ENCODE measurements at places on chromosomes 2 and 18.

DNA sequence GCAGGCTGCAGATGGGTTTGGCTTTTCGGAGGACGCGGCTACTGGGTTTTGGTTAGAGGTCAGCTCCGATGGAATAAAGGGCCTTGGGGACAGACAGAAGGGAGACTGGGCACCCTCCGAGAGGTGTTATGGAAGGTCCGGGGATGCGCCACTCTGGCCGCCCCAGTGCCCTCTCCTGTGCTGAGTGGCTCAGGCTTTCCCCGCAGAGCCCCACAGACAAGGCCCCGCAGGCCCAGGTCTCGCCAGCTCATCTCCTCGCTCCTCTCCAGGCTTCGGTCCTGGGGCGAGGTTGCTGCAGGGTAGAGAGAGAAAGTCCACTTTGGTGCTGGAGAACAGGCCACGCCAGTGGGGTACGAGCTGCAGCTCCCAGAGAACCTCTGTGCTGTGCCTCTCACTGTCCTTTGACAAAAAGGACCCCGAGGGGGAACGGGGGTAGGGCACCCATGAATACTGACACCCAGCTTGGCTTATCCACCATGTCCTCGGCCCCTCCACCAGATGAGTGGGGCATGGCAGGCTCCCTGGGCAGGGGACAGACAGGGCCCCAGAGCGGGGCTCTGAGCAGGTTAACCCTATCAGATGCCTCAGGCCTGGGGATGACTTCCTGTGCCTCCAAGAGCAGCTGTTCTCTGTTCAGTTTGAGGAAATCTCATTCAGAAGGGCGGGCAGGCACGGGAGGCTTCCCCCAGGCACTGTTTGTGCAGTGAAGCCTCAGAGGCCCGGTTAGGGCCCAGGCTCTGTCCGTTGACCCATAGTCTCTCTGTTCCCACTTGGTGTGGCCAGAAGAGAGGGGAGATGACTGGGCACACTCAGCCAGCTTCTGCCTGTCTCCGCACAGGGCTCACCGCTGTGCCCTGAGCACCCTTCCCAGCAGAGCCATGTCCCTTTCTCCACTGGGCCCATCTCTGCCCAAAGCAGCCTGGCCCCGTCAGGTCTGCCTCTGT is 15.7 kb upstream of the CNNM3 start:
- no peak for DNase-seq

GRCh38 chr2:34371711-34372110 is 772.6 kb upstream of the FAM98A start:
- DNase-seq = no peak

DNA sequence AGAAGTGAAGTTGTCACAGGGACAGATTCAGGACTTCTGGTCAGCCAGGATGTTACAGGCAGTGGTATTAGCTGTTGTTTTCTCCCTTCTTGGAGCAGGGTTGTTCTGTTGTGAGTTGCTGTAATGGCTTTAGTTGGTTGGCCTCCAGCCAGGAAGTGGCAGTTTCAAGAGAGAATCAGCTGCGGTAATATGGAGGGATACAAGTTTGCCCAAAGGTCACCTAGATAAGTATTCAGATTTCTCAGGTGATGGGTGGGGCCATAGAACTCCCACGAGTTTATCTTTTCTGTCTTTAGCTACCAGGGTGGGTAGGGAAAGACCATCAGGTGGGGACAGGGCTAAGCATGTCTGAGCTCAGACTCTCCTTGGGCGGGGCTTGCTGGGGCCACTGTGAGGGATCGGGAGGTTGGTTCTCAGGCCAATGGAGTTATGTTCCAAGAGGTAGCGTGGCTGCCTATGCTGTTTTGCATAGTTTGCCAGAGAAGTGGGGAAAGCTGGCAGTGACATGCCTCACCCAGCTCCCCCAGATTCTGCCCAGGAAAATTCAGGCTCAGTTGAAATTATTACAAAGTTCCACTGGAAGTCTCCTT is 640.4 kb upstream of the CHAC2 start:
- no peak for DNase-seq

- peak; percentile 43 for DNase-seq
Measured at GRCh38 chr2:99198103-99198841, 17.3 kb downstream of the MRPL30 start.

GRCh38 chr2:217489145-217489960 is 513.4 kb downstream of the TNS1 start:
- no peak for DNase-seq

GRCh38 chr2:72173640-72174321 is 26.1 kb upstream of the CYP26B1 start:
- no peak for DNase-seq

DNA sequence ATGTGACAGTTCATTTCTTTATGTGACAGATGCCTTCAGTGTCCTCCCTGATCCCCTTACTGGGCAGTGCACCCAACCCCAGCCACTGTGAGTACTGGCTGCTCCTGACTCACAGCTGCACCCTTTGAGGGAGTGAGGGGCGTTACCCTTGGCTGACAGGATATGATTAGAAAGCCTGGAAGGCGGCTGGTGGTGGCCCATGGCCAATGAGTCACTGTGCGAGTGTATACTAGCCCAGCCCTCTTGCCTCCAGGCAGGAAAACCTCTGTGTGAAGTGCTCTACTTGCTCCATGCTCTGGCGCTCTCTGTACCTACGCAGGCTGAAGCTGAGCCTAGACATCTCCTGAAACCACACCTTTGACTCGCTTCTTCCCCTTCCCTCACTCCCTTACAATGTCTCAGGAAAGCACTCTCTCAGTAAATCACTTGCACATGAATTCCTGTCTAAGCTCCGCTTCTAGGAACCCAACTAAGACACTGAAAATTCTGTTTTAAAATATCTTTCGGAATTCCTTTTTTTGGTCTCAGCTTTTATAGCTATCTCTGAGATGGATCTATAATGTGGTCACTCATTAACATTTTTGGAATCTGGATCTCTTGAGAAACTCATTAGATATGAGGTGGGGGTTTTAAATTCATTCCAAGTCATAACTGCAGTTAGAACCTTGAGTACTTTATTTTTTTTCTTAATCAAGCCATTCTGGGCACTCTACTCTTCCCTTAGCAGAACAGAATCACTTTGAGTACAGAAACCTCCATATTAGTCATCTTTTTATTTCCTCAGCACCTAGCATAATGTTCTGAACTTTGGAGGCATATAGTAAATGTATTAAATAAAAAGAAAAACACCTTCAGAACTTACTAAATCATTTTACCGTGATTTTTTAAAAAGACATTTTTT is 25.3 kb upstream of the STAM2 start:
- DNase-seq = peak; percentile 37

DNA sequence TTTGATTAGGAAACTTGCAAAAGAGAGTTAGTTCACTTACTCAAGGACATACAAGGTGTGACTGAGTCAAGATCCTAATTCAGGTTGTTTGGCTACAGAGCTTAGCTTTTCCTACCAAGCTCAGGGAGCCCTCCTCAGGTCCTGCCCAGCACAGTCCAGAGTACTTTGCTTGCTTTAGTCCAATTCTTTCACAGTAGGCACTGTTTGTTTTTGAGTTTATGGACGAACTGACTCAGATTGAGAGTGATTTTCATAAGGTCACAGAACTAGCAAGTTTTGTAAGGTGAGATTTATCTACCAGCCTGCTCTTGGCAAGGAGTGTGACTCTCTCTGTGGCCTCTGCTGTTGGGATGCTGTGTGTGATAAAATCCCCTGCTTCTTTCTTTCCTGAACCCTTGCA is 310.5 kb downstream of the PTPRM start:
- peak; percentile 4 for DNase-seq

GRCh38 chr2:102664471-102664909 is 45.1 kb downstream of the SLC9A2 start:
- no peak for DNase-seq

- DNase-seq = no peak
Measured at GRCh38 chr2:47735912-47736311, 47.0 kb upstream of the MSH6 start.

DNA sequence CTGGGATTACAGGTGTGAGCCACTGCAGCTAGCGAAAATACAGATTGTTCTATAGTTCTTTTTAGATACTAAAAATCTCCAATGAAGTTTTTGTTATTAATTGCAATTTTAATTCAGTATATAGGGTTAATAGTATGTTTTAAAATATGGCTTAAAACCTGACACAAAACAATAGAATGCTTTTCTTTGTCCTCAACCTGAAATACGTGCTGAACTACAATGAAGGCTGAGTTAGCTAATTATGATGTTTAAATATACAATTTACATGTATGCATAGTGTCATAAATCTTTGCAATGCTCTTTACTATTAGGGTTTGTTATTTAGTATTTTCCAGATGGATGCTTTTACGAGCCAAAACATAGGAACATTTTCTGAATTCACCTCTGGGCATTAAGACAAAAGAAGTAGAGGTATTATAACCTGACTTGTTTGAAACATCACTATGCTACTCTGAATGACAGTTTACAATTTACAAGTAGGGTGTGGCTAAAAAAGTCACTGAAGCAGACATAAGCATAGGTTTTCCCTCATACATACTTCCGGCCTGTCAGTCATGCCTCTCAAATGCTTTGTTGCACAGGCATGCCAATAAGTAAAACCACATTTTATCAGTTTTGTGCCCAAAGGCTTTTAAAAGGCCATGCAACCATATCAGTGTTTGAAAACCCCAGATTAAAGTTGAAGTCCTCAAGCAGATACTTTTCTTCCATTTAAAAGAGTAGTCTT is 168.3 kb downstream of the OTX1 start:
- DNase-seq = no peak

DNA sequence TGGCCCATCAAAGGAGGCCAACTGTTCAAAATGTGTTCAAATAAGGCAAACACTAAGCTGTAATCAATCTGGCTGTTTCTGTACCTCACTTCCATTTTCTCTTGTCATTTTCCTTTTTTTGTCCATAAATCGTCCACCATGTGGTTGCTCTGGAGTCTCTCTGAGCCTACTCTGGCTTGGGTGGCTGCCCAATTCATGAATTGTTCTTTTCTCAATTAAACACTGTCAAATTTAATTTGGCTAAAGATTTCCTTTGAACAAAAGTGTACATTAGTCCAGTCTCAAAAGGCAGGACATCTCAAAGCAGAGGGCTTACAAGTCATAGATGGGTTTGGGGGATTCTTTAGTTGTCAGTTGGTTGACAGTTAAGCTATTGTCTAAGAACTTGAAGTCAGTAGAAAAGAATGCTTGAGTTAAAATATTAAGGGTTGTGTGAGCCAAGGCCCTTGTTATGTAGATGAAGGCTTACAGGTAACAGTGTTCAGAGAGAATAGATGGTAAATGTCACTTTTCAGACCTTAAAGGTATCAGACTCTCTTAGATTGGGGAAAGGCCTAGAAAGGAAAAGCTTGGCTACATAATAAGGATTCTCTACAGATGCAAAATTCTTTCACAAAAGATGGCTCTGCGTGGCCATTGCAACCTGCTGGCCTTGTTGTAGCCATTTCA is 831.2 kb upstream of the CDH2 start:
- no peak for DNase-seq

DNA sequence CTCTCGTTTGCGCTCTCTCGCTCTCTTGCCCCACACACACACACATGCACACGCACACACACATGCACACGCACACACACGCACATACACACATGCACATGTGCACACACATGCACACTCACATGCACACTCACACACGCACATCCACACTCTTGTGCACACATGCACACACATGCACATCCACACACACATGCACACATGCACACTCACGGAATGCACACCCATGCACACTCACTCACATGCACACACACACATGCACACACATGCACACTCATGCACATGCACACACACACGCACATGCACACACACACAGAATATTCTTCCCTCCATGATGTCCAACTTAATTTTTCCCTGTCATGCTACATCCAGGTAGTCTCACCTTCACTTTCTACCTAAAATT is 360.1 kb downstream of the DCC start:
- DNase-seq = no peak

DNA sequence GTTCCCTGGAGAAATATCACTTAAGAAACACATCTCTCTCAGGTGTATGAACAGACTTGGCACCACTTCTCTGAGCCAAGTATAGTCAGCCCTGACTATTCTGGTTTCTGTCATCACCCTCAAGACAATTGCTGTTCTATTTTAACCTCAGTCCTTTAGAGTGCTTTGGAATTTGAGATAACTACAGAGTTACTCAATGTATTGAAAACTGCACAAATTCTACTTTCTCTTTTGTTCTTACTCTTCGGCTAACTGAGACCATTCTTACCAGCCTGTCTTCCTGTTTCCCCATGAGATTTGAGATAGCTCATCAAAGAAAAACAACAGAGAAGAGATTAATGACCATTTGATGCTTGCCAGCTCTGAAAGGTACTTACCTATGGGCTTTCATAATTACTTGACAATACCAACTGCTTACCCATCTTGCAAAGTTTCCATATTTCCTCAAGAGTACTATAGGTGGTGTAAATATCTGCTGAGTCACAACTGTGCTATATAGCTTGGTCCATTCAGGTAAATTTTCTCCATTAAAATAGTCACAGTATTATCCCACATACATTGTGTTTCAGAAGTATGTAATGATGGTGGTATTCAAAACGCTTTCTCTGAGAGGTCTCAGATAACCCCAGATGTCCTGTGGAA is 467.5 kb upstream of the CHST9 start:
- no peak for DNase-seq

- DNase-seq = no peak
Measured at GRCh38 chr2:234027641-234028040, 22.9 kb upstream of the SPP2 start.

- DNase-seq = no peak
Measured at GRCh38 chr2:71634567-71634966, 181.2 kb downstream of the DYSF start.

DNA sequence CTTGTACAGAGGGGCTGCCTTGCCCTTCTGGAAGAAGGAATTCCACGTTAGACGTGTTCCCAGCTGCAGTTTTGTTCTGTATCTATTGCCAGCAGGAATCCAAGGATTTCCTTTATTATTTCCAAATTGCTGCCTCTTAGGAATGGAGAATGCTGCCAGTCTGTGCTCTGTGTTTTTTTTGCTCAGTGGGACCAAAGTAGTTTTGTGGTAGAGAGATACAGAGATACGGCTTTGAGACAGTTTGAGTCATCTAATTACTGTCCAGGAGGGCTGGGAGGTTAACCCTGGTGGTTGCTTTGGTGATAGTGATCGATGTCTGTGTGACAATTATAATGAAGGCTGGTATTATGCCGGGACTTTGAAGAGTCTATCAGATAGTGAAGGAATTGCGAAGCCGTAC is 26.3 kb downstream of the ASAP2 start:
- DNase-seq = no peak

DNA sequence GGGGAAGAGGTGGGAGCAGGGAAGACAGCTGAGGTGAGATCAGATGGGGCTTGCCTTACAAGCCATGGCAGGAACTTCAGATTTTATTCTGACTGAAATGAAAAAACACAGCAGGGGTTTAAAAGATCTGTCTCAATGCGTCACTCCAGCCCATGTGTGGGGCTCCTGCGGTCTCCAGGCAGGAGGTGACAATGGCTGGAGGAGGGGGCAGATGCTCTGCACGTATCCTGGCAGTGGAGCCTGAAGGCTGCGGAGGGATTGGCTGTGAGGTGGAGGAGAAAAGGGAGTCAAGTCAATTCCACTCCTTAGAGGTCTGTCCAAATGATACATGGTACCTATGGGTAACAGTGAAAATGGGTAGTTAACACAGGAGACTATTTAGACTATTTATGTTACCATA is 40.5 kb upstream of the KIDINS220 start:
- DNase-seq = no peak

DNA sequence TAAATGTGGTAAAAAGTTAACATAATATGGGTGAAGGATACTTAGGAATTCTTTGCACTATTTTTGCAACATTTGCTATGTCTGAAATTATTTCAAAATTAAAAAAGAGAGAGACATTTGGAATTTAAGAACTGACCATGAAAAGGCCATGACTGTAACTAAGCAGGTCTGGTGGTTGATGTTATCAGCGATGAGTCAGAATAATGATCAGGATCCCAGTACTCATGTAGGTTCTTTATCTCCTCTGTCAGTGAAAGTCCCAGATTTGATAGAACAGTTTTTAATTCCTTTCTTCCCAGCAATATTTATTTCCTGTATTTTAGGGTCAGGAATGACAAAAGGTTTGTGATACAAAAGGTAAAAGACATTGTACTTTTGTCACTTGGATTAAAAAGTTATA is 242.4 kb upstream of the ZNF521 start:
- DNase-seq = no peak
